ENCODE measurements at places on chromosomes 1 and 21. TPM values are rescaled to one million over a fixed set of nuclear protein-coding genes. Genes with fewer than 3 reads are reported as not detected.

Gene CA14
- not detected for total RNA-seq

Gene ERICH3
- total RNA-seq = not detected

Gene AGT
- total RNA-seq = not detected

Gene CCDC27
- not detected for total RNA-seq

Gene C1orf87
- total RNA-seq = not detected
